ENCODE measurements at places on chromosomes 11 and 22.

- H3K36me3 ChIP-seq = no peaks in the 10 kb centered on the region
- H3K4me1 ChIP-seq = no peaks in the 10 kb centered on the region
- H3K27me3 ChIP-seq = no peaks in the 10 kb centered on the region
- DNase-seq = no peak
- H3K4me3 ChIP-seq = no peak overlapping the region
These were observed 23.0 kb downstream of the SCN4B start for GRCh38 chr11:118129471-118130172.

GRCh38 chr22:33065230-33065629, 7.0 kb upstream of the SYN3 start:
- H3K36me3 ChIP-seq = no peaks in the 10 kb centered on the region
- no peak overlapping the region for H3K4me3 ChIP-seq
- no peaks in the 10 kb centered on the region for H3K27me3 ChIP-seq
- no peaks in the 10 kb centered on the region for H3K4me1 ChIP-seq
- no peak overlapping the region for H3K27ac ChIP-seq

GRCh38 chr22:39664485-39665200, 94.1 kb downstream of the CACNA1I start:
- no peak for DNase-seq
- no peak overlapping the region for H3K4me3 ChIP-seq
- no peaks in the 10 kb centered on the region for H3K4me1 ChIP-seq
- no peaks in the 10 kb centered on the region for H3K36me3 ChIP-seq

GRCh38 chr22:44729391-44730021, 22.9 kb upstream of the ARHGAP8 start:
- no peaks in the 10 kb centered on the region for H3K36me3 ChIP-seq
- no peak overlapping the region for H3K27ac ChIP-seq
- H3K4me3 ChIP-seq = no peak overlapping the region
- no peaks in the 10 kb centered on the region for H3K4me1 ChIP-seq
- peak; percentile 45 for DNase-seq

DNA sequence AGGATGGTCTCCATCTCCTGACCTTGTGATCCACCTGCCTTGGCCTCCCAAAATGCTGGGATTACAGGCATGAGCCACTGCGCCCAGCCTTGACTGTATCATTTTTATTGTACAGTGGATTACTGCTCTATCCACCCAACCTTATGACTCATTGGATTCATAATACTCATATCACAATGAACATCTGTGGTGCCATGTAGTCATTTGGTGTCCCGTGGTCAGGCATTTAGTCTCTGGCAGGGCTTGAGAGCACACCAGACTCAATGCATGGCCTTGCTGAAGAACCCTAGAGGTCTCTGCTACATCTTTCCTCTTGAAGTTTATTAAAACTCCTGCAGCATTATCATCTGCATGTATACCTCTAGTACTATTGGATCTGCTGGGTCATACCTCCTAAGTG, 98.0 kb upstream of the LDLRAD3 start:
- no peaks in the 10 kb centered on the region for H3K27me3 ChIP-seq
- no peak for DNase-seq
- no peak overlapping the region for H3K4me3 ChIP-seq
- no peaks in the 10 kb centered on the region for H3K4me1 ChIP-seq

DNA sequence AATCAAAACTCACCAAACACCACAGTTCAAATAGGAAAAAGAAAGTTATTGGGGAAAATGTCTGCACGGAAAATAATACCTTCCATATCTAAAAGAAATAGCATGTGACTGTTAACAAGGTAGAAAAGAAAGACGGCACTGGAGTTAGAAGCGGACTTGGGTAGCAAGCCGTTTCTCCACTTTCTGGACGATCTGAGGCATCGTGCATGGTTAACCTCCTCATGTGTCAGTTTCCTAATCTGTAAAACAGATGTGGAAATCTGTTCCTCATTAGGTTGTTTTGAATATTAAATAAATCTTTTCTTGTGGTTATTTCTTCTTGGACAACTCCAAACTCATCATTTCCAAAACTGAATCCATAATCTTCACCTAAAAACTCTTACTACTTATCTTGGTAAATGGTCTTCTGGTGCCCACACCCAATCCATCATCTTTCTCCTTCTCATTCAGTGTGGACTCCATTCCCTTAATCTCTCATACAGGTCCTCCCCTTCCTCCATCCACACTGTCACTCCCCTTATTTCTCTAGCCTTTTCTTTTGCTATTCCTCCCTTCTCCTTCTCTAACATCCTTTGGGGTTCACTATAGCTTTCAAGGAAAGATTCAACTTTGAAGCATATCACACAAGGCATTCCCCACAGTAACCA, 53.5 kb downstream of the VSIG10L2 start:
- H3K27ac ChIP-seq = no peak overlapping the region
- no peaks in the 10 kb centered on the region for H3K4me1 ChIP-seq
- H3K27me3 ChIP-seq = no peaks in the 10 kb centered on the region
- DNase-seq = no peak

GRCh38 chr11:45451766-45452440, 165.8 kb upstream of the SYT13 start:
- DNase-seq = no peak
- H3K27me3 ChIP-seq = no peaks in the 10 kb centered on the region
- H3K4me1 ChIP-seq = no peaks in the 10 kb centered on the region
- no peak overlapping the region for H3K4me3 ChIP-seq
